ENCODE measurements at places on chromosomes 7 and 10. TPM values are rescaled to one million over a fixed set of nuclear protein-coding genes. Genes with fewer than 3 reads are reported as not detected.

The CACNA2D1 gene
- 275 TPM for total RNA-seq

The FOXI2 gene
- total RNA-seq: not detected

The KLLN gene
- total RNA-seq: 0.63 TPM

The CDNF gene
- total RNA-seq: not detected

The TMEM229A gene
- 0.31 TPM for total RNA-seq
